GM13977 (cell line): ENCODE measurements at places on chromosomes 4 and X.

DNA sequence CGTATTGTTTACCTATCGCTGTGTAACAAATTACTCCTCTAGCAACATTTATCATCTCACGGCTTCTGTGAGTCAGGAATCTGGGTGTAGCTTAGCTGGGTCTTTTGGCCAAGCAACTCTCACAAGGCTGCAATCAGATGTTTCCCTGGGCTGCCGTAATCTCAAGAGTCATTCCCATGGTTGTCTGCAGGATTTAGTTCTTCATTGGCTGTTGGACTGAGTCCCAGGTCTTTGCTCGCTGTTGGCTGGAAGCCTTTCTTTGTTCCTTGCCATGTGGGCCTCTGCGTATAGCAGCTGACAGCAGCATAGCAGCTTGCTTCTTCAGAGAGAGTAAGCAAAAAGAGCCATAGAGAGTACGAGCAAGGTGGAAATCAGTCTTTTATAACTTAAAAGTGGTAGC is 16.8 kb downstream of the POLR2B start:
- no peak for DNase-seq

DNA sequence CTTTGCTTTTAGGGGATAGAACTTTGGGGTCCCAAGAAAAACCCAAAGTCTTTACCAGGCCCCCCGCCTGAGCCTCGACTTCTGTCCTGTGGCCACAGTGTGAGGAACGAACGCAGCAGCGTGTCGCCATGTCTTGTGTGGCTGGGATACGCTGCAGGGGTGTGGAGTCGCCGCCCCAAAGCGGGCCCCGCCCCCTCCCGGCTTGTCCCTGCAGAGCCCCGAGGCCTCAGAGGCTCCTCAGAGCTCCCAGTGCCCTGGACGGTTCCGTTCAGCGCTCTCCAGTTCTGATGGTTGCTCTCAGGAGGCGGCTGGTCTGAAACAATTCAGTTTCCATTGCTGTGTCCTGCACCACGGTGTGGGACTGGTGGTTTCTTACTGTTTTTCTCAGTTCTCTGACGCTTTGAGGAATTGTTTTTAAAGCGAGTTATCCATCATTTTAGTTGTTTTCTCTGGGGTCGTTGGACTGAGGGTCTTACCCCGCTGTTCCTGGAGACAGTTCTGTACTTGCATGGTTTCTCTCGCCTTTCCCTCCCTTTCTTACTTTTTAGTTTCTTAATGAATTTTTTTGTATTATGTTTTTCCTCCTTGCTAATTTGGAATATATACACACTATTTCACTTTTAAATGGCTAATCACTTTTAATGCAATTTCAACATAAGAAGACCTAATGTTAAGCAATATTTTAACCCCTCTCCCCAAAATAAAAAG is 1.6 kb upstream of the IDUA start:
- peak; percentile 90 for DNase-seq

GRCh38 chrX:672931-673330 is 42.3 kb downstream of the SHOX start:
- DNase-seq: no peak

DNA sequence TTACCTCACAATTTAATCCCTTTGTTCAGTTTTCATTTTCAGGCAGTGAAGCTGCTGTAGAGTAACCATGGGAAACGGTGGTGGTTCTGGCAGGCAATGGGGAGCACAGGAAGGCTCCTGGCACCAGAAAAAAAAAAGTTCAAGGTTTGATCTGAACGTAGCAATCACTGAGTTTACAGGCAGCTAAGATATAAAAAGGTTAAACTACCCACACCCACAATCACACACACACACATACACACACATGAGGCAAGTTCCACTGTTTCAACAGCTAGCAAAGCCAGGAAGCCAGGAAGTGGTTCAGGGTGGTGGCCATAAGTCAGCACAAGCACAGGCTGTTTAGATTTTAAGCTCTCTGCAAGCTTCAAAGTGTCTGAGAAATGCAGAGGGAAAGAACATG is at the start of gene SULT1B1:
TSS of gene SULT1B1 (minus strand) at position 166 of the 400 bp plus-strand sequence. CDS start 5,403 bp downstream, outside the sequence.
- DNase-seq: no peak

- no peak for DNase-seq
Observed at GRCh38 chr4:96354036-96354712, 514.3 kb downstream of the PDHA2 start.

GRCh38 chr4:99185581-99185980 is 33.5 kb downstream of the ADH6 start:
- DNase-seq: no peak

DNA sequence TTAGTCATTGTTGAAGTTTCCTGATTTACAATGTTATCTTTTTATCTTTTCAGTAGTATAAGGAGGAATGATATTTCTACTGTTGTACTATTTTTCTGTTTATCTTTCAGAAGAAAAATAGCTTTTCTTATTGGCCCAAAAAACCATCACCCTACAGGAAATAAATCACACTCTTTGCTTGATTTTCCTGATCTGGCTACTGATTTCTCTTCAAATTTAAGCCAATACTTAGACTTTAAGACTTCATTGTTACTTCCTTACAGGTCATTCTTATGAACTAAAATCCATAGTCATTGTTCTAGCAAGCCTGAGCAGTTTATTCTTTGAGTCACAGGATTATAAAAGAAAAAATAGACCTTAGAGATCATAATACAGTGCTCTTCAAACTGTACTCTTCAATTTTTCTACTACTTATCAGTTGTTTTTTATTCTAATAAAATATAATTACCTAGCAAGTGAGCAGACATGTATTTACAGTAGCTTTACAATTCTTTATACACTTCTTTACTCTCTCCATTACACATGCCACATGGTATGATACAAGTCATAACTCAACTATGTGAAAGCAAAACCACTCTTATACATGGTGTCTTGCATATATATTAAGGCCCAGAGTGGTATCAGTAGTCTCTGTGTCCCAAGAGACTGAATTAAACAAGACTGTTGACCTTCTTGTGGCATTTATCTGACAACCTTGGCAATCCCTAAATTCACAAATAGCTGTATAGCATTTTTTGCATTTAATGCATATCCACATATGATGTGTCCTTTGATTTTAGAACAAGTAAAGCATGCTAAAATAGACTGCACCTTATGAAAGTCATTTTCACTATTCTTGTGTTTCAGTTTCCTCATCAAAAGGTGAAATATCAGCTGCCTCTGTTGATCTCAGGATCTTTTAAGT is 47.9 kb downstream of the TET2 start:
- peak; percentile 37 for DNase-seq

- DNase-seq: no peak
Observed at GRCh38 chrX:150968862-150969720, 14.0 kb upstream of the HMGB3 start.

GRCh38 chrX:149129767-149130166 is 375.3 kb downstream of the IDS start:
- DNase-seq: no peak

DNA sequence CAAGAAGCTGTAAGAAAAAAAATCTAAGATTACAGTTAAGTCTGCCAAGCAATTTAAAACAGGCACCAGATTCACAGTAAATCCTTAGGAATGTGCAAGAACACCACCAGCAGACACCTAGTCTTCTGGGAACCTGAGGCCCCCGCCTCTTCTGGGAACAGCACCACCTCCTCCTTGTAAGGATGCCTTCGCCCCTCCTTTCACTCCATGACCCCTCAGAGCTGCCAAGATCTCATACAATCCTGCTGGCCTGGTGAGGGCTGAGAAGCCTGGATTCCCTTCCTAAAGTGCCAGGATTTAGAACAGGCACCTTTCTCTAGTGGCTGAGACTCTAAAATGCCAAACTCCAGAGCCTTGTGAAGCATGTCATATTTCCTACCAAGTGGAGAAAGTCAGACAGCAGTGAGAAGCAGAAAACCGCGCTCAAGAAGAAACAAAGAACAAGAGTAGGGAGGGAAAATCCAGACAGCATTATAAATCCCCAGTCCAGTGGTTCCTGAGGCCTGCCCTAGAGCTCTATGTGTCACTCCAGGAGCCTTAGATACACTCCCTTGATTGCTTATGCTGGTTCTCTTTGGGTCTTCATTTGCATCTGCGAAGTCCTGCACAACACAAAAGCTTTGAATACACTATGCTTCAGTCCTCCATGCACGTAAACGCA is 166.4 kb downstream of the TSPAN5 start:
- DNase-seq: no peak

GRCh38 chrX:9456250-9457074 is 8.4 kb upstream of the TBL1X start:
- DNase-seq: no peak

DNA sequence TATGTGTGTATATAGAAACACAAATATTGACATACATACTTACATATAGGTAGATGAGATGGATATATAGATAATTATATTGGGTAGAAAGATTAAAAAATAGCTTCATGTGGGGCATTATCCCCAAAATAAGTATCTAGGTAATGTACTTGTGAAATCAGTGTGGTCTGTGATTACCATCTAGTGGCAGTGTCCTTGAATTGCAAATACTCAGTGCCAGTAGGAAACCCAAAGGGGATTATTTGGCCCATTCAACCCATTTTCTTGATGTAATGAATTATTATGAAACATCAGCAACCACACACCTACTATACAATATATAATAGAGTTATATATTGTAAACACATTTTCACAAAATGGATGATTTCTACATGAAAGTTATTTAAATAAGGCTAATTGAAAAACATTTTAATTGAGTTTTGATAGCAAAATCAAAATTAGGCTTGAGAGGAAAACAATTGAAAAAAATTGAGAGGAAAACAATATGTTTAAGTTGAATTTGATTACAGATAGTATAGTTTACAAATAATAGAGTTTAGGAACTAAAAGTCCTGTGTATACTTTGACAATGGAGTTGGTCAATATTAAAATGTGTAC is 389.4 kb downstream of the GALNTL6 start:
- peak; percentile 33 for DNase-seq

GRCh38 chrX:111123606-111124179 is 27.7 kb downstream of the PAK3 start:
- DNase-seq: no peak

DNA sequence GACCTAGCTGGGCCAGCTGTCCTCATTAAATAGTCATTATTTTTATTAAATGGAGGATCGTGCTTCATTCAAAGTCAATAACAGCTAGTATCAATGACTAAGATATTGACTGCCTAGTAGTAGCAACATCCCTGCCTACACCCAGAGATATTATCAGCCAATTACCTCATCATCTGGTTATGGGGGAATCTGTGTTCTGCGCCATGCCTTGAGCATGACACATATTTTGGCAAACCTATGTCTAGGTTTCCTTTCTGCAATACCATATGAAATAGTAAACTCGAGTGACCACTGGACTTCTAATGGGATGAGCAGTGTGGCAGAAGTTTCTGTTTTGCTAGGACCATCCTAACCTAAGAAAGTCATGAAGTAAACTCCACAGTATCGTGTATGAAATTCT is 50.0 kb upstream of the AADAT start:
- no peak for DNase-seq

DNA sequence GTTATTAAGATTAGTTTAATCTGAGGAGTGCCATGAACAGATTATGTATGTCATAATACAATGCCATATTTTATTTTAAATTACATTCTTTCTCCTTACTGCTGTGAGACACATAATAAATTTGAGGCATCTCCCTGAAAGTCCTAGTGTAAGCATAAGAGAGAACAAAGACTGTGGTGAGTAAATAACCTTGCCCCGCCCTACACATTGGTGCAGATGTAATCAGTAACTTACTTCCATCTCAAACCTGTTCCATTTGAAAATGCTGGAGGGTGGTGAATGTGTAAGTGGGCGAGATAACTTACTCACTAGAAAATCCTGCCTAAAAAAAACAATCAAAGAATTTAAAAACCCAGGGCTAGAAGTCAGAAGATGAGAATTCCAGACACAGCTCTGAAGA is 338.1 kb upstream of the SLIT2 start:
- no peak for DNase-seq

DNA sequence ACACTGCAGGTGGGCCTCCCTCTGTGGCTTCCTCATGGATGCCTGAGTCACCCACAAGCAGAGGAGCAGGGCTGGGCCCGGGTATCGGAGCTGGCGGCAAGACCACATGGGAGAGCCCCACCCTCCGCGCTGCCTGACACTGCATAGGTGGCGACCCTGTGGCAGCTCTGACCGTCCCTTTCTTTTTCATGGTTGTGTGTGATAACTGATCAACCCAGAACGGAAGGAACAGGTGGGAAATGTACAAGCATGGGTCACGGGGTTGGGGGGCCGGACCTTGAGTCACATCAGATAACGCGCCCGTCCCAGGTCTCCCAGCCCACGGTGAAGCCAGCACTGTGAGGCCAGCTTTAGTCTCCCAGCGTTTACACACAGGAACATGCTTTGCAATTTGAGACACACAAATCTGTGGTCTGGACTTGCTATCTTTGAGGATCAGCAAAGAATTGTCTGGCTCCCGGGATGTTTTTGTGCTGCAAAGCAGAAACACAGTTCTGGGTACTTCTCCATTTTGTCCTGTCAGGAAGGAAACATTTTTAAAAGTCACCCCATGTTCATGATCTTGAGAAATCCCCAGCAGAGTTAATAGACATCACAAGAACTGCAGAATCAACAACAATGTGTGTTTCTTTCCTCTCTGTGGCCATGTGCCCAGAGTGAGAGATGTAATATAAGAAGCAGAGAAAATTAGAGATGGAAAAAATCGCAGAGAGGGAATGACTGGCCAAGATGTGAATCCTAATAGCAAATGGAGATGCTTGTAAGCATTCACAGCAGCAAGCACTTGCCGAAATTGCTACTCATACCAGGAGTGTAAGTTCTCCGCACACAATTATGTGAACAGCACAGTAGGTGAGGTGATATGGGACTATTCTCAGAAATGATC is 70.1 kb upstream of the CBR4 start:
- DNase-seq: peak; percentile 55

- no peak for DNase-seq
Observed at GRCh38 chrX:42776195-42776594, 1.8 kb downstream of the PPP1R2C start.

DNA sequence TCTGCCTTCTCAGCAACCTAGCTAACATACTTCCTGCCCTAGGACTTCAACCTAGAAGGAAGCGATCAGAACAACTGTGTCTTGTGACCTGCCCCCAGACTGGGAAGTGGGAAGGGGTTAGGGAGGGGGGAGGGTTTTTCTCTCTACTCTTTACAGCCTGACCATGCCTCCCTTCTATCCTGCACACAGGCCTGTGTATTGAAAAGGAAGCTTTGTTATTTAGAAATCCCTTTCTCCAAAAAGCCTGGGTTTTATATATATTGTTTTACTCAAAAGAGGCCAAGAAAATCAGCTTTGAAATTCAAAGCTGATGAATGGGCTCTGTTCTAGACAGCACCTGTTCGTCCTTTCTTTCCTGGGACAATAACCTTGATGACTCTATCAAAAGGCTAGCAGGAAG is 35.2 kb upstream of the SMS start:
- no peak for DNase-seq

DNA sequence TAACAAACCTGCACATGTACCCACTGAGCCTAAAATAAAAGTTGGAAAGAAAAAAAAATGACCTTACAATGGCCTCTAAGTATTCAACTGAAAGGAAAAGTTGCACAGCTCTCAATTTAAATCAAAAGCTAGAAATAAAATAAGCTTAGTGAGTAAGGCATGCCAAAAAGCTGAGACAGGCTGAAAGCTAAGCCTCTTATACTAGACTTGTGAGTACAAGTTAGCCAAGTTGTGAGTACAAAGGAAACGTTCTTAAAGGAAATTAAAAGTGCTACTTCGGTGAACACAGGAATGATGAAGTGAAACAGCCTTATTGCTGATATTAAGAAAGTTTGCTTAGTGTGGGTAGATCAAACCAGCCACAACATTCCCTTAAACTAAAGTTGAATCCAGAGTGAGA is 707.9 kb upstream of the PITX2 start:
- DNase-seq: no peak

- no peak for DNase-seq
Observed at GRCh38 chr4:78749972-78750727, 26.0 kb upstream of the BMP2K start.

- no peak for DNase-seq
Observed at GRCh38 chr4:136751556-136751955, 780.7 kb downstream of the PCDH18 start.

GRCh38 chr4:81652069-81652478 is 180.4 kb upstream of the RASGEF1B start:
- no peak for DNase-seq
